ENCODE measurements at places on chromosomes 16 and 17. TPM values are rescaled to one million over a fixed set of nuclear protein-coding genes. Genes with fewer than 3 reads are reported as not detected.

CRLF3 gene
- 21.3 TPM for total RNA-seq

STX1B gene
- 1.3 TPM for total RNA-seq

GRCh38 chr17:58032691-58033415, 25.8 kb upstream of the SRSF1 start:
- H3K4me1 ChIP-seq, result no peaks in the 10 kb centered on the region
- peaks cover 6% of the 10 kb centered on the region for H3K27me3 ChIP-seq
- no peaks in the 10 kb centered on the region for H3K36me3 ChIP-seq
- no peak for DNase-seq
- H3K4me3 ChIP-seq, result no peak overlapping the region
- H3K27ac ChIP-seq, result no peak overlapping the region

DNA sequence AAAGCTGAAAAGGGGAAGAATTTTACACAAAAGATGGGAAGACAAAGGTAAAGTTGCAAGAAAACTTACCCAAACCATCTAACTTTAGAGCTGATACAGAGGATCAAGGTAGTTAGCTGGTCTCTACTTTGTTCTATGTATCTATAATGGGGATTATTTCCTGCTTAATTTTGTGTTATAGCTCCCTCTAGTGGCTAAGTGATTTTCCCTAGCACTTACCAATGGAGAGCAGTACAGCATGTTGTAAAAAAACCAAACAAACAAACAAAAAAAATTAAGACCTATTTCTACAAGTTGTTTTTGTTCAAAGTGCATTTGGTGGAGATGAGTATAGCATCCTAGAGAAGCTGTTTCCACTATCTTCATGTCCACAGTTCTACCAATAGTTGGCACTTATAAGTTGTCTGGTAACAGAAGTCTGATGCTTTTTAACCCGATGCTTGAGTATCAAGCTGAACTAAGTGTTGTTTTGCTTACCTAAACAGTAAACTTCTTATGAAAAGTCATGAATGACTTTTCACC, 7.5 kb downstream of the SRSF1 start:
- no peak overlapping the region for H3K4me3 ChIP-seq
- H3K4me1 ChIP-seq, result peaks cover 18% of the 10 kb centered on the region
- DNase-seq, result no peak
- no peaks in the 10 kb centered on the region for H3K36me3 ChIP-seq
- H3K27me3 ChIP-seq, result no peaks in the 10 kb centered on the region
